Natural killer cell treated with Interleukin-12 subunit alpha and Interleukin-12 subunit beta and Interleukin-15 and Interleukin-18, amount 100 ng/mL, for 72 hours (primary cell): ENCODE measurements at places on chromosomes 3 and 15. TPM values are rescaled to one million over a fixed set of nuclear protein-coding genes. Genes with fewer than 3 reads are reported as not detected.

The ZBBX gene
- total RNA-seq = not detected

The JAGN1 gene
- 42.8 TPM for total RNA-seq

The PLXNB1 gene
- total RNA-seq = 9.6 TPM

The SLC24A1 gene
- 2.9 TPM for total RNA-seq

The PLA2G4D gene
- total RNA-seq = not detected

The LRRN1 gene
- total RNA-seq = 0.38 TPM

The P2RY12 gene
- not detected for total RNA-seq

The NR1I2 gene
- not detected for total RNA-seq

The EXD1 gene
- not detected for total RNA-seq

The WNT5A gene
- total RNA-seq = not detected

The FRMD5 gene
- not detected for total RNA-seq

The ZPLD1 gene
- not detected for total RNA-seq

The STAB1 gene
- total RNA-seq = 0.57 TPM

The SEMA6D gene
- not detected for total RNA-seq

The TLR9 gene
- total RNA-seq = 0.10 TPM

The ROPN1 gene
- not detected for total RNA-seq

The HERC2 gene
- 95.8 TPM for total RNA-seq

The RHOV gene
- not detected for total RNA-seq

The BHLHE40 gene
- 579 TPM for total RNA-seq

The GOLGA8R gene
- 70.9 TPM for total RNA-seq

The NDUFAF3 gene
- total RNA-seq = 91.4 TPM
